Brain pericyte (primary cell): ENCODE measurements at places on chromosomes 3 and 15.

DNA sequence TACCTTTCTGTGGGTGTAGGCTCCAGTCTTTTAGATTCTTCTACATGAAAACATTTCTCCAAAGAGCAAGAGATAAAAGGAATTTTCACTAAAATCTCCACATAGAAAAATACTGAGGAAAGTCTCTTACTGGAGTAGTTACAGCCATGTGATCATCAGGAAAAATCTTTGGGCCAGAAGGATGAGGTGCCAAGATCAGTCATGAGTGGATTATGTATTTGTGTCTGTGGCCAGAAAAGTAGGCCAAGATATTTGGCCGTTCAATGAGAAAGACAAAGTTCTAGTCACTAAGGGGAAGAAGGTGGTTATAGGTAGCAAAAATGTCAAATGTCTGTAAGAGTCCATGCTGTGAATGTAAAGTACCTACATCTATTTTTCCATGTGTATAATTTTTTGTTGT is 339.3 kb downstream of the NSUN3 start:
- no peak for DNase-seq

DNA sequence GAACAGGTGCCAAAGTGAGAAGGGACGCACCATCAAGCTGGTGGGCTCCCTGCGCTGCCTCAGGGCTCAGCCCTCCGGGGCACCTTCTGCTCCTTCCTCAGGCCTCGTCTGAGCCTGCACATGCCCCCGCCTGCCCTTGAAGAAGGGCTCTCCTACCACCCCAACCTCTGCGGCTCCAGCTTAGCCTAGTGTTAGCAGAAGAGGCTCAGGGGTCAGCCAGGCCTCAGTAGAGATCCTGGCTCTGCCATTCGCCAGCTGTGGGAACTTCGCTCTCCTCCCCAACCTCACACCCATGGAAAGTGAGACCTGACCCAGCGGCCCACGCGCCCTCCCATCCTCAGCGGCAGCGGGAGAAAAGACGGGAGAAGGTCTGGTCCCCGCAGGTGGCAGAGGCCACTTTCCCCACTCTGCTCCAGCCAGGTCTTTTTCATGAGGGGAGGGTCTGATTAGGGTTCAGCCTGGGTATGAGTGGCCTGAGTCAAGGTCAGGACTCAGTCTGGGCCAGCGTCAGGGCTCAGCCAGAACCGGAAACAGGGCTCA is 8.2 kb downstream of the GRIP2 start:
- DNase-seq: no peak

DNA sequence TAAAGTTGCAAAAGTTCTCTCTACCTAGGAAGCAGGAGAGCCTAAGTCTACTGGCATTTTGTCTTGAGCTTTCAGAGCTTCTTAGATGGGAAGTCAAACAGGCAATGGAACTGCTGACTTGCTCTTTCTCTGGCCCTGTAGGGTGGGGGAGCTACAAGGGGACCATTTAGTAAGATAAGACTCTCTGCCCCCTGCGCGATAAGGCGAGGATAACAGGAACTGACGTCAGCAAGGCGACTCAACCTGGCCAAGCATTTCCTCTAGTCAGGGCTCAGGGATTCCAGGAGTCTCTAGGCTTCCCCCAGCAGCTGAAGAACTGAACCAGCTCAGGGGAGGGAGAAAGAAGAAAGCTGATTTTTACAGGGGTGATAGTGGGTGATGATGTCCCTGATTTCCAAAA is 5.8 kb downstream of the RARB start:
- DNase-seq: no peak

DNA sequence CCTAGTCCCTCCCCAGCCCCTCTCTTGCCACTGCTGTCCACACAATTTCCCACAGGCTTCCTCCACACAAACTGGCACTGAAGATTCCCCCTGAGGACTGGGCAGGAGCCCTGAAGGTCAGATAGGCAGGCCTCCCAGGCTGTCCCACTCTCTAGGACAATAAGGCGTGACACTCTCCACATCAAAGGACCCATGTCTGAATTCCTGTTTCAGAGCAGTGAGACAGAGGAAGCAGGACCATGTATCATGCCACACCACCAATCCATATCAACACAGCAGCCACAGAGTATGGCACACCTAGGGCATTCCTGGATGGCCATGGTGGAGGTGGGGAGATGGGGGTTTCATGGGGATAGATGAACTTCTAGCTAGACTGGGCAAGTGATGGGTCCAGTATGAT is 13.8 kb upstream of the CCR1 start:
- no peak for DNase-seq

DNA sequence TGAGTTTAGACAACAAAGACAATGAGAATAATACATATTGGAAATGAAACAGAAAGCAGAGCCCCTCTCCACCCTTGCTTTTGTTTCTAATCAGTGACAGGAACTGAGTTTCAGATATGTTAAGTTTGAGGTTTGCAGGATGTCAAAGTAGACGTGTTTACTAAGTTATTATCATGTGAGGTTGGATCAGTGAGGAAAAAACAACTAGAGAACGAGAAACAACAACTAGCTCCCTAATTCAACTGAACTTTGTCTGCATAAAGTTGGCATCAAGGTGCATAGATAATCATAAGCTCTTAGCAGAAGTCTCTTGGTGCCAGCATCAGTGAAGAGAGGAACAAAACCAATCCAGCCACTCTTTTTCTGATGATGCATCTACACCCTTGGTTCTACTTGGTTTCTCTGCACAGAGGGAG is 491.1 kb upstream of the NR2F2 start:
- DNase-seq: no peak

DNA sequence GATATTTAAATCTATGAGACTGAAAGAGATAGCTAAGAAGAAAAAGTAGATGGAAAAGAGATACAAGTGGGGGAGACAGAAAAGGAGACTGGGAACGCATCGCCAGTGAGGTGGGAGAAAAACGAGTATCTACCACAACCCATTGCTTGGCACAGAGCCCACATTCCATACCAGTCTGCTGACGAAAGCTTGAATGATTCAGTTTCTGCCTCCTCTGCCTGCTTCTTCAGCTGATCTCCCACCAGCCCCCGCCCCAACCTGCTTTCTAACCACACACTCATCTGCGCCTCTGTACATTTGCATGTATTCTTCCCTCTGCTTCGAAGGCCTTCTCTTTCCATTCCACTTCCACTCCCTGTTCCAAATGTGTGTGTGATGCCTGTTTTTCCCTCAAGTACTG is 188.1 kb downstream of the USP13 start:
- DNase-seq: no peak

DNA sequence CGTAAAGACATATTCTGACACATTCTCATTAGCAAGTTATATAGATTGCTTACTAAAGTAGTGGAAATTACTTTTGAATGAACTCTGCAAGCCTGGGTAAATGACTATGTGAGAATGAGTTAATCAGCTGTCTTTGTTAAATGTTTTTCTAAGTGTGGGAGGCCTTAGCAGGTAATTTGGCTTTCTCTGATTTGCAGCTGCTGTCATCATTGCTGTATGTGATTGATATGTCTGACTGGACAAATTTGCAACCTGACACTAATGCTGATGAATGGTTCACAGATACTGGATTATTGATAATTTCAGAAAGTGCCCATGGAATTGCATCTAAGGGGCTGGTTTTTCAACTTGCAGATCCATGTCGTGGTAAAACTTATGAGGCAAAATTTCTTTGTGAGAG is 372.2 kb upstream of the SGO1 start:
- no peak for DNase-seq

GRCh38 chr15:91384189-91384730 is 284.2 kb downstream of the SV2B start:
- no peak for DNase-seq

- no peak for DNase-seq
Measured at GRCh38 chr3:115380883-115381572, 233.9 kb upstream of the ZBTB20 start.

GRCh38 chr15:42121682-42122081 is 27.3 kb upstream of the PLA2G4D start:
- DNase-seq: no peak

DNA sequence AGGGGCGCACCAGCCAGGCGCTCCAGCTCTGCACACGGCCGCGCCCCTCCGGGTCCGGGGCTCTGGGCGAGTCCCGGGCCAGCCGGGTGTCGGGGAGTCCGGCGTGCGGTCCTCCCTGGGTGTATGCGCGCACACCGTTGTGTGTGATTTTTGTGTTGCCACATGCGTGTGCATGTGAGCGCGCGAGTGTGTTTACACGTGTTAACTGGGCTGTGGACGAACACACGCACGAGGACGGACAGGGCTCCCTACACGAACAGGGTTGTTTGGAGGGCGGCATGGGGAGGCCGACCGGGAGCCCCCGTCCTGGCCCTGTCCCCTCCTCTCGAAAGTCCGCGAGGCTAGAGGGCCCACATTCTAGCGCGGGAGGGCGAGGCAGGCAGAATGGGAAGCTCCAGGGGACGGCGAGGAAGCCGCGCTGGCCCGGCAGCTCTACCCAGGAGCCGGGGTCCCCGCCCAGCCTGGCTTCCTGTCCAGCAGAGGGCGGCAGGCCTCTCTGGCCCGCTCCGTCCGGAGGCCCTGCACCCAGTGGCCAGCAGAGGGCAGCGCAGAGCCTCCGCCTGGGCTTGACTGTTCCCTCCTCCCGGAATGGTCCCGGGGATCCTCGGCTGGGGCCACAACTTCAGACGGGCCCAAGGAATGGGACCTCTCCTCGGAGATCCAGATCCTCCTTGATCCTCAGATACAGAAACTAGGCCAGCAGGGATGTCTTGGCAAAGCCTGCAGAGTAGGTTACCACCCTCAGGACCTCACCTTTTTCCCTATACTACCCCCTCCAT is 611 bp upstream of the LINGO1 start:
- peak; percentile 26 for DNase-seq

DNA sequence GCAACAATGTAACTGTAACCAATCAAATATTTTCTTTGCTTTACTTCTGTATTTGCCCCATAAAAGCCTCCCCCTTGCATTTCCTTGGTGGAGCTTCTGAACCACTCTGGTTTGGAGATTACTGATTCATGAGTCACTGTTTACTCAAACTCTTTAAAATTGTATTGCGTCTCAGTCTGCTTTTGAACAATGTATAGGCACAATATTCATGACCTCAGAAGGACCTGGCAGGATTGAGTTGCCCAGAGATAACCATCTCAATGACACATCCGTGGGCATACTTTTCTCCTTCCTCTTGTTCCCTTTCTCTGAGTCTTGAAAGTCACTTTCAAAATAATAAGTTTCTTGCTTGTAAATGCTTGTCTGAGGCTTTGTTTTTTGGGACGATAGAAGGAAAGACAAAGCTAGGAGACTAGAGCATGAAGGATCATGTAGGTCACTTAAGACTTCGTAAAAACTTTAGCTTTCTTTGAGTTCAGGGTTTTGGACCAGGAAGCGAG is 57.1 kb upstream of the POU1F1 start:
- no peak for DNase-seq

DNA sequence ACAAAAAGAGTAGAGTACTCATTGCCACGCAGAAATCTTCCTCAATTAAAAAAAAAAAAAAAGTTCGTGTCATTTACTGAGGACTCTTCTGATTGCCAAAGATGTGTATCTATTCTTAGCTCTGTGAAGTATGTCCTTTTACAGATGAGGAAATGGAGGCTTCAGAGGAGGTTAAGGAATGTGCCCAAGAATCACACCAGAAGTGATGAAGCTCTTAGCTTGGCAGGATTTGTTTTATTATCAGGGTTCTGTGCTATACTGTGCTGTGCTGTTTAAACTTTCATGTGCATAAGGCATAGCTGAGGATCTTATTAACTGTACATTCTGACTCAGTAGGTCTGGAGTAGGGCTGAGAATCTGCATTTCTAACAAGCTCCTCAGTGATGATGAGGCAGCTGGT is 665.2 kb upstream of the ADAMTS9 start:
- no peak for DNase-seq

DNA sequence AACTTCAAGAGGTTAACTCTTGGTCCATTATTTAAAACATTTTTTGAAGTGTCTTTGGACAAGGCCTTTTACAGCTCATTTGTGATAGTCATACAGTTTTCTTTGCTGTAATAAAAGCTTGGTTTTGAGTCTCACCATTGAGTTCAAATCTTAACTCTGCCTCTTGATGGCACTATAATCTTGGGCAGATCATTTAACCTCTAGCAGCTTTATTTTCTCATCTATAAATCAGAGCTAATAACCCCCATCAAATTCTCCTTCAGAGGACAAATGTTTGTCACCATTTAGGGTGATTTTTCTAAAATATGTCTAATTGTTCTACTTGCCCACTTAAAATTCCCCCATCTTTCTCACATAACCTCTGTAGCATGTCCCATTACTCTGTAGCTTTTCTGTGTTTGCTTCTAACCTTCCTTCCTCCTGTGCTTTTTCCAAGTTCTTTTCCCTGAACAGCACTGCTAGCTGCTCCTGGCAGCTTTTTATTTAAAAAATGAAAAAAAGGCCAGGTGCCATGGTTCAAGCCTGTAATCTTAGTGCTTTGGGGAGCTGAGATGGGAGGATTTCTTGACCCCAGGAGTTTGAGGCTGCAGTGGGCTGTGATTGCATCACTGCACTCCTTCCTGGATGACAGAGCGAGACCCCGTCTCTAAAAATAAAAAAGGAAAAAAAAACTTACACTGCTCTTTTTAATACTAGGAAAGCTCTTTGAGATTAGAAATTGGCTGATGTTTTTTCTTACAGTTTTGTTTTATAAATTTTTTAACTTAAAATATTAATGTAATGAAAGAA is 28.5 kb downstream of the UBE2E1 start:
- DNase-seq: no peak

DNA sequence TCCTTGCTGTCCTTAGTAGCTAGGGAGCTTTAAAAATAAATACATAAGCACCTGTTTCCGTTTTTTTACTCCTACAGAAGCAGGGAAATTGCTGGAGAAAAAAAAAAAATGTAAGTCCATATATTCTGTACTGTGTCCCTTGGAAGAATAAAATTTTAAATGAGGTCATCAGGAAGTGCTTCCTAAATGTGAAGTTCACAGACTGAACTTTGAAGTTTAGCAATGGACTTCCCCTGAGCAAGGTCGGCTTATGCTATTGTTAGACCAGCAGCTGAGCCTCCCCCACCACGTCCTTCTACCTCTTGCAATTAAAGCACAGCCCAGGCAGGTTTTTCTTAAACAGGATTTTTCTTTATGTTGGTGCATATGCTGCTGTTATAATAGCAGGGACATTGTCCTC is 26.3 kb downstream of the LIPC start:
- DNase-seq: no peak
